ENCODE measurements at places on chromosomes 3 and 15.

GRCh38 chr3:62679988-62680387 lies 195.2 kb downstream of the CADPS start:
- no peak for DNase-seq

DNA sequence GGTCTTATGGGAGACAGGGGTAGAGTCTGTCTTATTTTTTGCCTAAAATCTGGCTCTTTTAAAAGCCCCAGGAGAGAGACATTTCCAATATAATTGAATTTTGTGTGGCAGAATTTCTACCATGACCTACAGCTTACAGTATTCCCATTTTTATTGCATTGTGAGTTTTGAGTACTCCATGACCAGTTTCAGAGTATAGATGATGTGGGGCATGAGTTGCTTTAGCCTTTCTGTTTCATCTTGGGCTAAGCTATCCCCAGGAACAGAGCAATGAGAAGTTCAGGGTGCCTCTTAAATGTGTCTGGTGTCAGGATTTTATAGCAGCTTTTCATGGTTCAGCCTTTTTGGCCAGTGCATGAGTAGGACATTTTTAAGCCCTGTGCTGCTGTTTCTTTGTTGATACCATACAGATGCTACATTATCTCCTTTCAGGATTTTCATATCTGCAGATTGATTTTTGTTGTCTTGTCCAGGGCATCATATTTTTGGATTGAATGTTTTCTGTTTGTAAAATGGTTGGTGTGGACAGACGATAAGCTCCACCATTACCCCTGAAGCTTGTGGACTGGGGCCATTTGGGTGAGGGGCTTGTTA lies 3.5 kb downstream of the ABHD2 start:
- no peak for DNase-seq

DNA sequence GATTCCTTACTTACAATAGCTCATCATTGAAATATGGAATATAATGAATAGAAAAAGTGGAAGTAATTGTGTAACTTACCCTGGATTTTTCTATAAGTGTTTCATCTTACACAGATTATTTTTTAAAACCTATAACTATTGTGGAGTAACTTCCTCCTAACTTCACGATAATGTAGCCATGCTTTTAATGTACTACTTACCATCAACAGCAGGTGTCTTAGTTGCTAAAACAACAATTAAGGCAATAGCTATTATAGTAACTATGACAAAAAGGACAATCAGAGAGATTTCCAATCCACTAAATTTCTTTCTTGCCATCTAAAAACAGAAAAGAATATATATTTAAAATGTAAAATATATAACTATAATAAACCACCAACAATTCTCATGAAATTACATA lies 2.6 kb downstream of the SI start:
- DNase-seq = no peak

- no peak for DNase-seq
Observed at GRCh38 chr3:42519568-42519962, 17.1 kb downstream of the VIPR1 start.

DNA sequence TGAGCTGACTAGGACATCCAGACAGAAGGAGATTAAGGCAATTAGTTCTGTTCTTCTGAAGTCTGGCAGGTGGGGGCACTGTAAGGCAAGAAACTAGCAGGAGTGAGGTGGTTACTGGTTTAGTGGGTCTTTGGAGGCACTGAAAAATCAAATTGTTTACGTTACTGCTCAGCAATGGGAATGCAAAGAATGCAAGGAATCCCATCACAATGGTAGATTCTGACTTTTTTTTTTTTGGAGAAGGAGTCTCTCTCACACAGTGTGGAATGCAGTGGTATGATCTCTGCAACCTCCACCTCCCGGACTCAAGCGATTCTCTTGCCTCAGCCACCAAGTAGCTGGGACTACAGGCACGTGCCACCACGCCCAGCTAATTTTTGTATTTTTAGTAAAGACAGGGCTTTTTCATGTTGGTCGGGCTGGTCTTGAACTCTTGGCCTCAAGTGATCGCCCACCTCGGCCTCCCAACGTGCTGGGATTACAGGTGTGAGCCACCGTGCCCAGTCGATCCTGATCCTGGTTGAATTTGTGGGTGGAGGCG lies 16.4 kb downstream of the FAM107A start:
- no peak for DNase-seq

DNA sequence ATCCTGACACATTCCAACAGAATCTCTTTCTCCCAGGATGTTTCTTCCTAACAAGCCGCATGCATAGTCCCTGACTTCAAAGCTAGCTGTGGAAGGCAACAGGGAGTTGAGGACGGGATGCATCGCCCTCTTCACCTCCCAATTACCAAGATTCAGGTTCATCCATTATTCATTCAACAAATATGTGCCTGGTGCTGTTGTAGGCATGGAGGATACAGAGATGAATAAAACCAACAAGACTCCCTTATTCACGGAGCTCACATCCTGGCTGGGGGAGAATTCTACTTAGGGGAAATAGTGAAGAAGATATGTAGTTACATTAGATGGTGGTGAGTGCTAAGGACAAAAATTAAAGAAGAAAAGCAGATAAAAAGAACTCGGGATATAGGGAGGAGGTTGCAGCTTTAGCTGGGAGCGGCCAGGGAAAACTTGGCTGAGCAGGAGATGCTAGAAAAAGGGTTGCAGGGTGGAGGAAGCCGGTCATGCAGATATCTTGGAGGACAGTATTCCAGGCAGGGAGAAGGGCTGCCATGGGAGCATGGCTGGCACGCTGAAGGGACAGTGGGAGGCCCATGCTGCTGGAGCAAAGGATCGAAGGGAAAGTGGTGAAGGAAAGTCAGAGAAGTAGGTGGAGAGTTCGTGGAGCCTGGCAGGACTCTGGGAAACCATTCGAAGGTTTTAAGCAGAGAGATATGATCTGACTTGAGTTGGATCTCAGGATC lies 5.0 kb downstream of the ITGB5 start:
- DNase-seq = no peak
